Activated CD8-positive, alpha-beta memory T cell treated with anti-CD3 and anti-CD28 coated beads for 48 hours (primary cell): ENCODE measurements at places on chromosomes 12 and 14.

DNA sequence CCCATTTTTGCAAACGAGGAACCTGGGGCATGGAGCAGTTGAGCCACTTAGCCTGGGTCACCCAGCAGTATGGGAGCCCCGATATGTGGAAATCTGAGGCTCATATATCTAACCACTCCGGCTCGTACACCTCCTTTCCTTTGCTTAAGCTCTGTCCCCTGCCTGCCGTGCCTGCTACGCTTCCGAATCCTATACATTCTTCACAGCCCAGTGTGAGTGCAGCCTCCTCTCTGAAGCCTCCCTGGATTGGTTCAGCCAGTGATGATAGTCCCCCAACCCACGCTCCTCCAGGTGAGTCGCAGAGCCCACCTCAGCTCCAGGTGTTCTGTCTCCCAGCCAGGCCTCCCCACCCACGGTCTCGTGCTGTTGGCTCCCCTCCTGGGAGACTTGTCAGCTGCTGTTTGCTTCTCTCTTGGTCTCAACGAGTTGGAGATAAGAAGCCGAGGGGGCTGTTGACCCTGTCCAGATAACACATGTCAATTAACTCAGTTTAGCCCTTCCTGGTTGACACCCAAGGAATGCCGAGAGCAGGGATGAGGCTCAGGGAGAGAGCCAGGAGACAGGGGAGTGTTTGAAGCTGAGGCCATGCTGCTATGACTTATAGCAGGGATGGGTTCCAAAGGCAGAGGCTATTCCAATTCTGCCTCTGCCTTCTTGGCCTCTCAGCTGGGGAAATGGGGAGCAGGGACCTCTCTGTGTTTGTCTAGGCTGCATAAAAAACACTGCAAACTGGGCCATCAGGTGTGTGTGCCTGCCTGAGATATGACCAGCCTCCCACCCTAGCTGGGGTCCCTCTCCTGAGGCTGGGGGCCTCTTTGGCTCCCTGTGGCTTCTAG lies 19.0 kb downstream of the SDSL start:
- no peak for DNase-seq

- no peak for DNase-seq
Measured at GRCh38 chr12:21604245-21605101, at the start of gene GYS2. Gene GYS2, minus strand, starts transcription at chr12:21604847. Its CDS starts 255 bp downstream, at chr12:21604592.

DNA sequence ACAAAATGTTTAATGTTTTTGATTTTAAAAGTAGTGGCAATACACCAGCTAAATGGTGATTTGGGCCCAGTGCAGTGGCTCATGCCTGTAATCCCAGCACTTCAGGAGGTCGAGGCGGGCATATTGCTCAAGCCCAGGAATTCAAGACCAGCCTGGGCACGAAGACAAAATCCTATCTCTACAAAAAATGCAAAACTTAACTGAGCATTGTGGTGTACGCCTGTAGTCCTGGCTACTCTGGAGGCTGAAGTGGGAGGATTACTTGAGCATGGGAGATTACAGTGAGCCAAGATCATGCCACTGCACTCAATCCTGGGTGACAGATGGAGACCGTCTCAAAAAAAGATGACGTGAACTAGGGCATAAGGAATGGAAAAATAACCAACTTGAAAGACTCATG lies 4.7 kb downstream of the RPL36AL start:
- no peak for DNase-seq

- DNase-seq, result no peak
Measured at GRCh38 chr12:115013236-115013981, 329.4 kb upstream of the TBX3 start.

DNA sequence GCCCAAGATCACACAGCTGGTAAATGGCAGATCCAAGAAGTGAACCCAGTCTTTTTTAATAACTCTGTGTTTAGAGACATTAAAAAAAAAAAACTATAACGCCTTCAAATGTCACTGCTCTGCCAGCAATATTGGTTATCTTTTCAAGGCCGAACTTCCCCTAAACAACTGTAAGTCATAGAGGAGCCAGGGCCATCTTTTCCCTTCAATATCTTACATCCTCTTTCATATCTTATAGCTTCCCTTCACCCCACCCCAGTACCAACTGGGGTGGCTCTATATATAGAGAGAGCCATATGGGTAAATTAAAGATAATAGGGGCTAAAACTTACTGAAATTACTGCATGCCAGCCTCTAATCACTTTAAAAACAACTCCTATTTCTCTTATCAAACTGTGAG lies 100.2 kb downstream of the STAB2 start:
- DNase-seq, result no peak

- no peak for DNase-seq
Measured at GRCh38 chr12:92029136-92029535, 116.5 kb downstream of the BTG1 start.

- no peak for DNase-seq
Measured at GRCh38 chr12:58566599-58566998, 353.7 kb downstream of the LRIG3 start.

DNA sequence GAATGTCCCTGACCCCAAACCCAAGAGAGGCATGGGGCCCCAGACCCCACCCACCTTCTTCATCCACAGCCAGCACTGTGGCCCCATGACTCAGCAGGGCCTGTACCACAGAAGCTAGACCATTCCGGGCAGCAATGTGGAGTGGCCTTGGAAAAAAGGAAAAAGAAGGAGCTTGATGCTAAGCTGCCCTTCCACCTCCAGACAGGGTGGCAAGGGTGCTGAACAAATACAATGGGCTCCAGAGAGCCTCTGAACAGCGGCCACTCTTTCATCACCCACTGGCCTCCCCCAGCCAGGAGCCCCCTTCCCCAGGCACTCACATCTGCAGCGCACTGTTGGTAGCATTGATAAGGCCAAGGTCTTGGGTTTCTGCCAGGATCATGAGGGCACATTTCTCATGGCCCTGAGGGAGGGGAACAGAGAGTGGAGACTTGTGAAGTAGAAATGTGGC lies 13.9 kb downstream of the SLC39A5 start:
- DNase-seq, result no peak

DNA sequence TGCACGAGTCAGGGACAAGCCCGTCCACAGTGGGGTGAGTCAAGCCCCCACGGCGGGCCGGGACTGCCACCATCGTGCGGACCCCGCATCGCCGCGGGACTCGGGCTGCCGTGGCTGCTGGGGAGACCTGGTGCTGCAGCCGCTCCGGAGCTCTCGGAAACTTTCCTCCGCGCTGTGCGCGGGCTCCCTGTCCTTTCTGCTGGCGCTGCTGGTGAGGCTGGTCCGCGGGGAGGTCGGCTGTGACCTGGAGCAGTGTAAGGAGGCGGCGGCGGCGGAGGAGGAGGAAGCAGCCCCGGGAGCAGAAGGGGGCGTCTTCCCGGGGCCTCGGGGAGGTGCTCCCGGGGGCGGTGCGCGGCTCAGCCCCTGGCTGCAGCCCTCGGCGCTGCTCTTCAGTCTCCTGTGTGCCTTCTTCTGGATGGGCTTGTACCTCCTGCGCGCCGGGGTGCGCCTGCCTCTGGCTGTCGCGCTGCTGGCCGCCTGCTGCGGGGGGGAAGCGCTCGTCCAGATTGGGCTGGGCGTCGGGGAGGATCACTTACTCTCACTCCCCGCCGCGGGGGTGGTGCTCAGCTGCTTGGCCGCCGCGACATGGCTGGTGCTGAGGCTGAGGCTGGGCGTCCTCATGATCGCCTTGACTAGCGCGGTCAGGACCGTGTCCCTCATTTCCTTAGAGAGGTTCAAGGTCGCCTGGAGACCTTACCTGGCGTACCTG lies 1.1 kb downstream of the PDE3A start:
- no peak for DNase-seq

DNA sequence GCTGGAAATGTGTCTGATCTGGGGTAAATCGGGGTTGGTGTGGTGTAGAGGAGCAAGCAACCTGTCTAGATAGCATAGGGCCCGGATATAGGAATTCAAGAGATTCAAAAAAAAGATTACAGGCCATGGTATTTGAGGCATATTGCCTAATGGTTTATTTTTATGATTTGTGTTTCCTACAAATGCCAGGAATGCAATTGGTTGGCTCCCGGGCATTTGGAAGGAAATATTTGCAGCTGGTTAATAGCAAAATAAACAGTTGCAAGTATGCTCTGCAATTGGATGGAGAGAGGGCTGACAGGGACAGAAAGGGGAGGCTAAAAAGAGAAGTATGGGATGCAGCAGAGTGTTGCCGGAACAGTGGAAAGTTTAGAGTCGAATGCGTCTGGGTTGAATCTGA lies 315.6 kb upstream of the ATP2B1 start:
- no peak for DNase-seq

GRCh38 chr12:100243137-100243536 lies 23.7 kb downstream of the DEPDC4 start:
- DNase-seq, result no peak

DNA sequence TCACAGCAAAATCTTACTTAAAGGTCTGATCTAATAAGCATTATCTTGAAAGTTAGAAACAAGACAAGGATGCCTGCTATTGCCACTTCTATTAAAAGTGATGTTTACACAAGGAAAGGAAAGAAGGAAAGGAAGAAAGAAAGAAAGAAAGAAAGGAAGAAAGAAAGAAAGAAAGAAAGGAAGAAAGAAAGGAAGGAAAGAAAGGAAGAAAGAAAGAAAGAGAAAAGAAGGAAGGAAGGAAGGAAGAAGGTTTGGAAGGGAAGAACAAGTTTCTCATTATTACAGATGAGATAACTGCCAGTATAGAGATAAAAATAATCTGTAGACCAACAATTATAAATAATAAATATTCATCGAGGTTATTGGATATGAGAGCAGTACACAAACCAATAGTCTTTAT lies 35.8 kb upstream of the KCNA1 start:
- no peak for DNase-seq

DNA sequence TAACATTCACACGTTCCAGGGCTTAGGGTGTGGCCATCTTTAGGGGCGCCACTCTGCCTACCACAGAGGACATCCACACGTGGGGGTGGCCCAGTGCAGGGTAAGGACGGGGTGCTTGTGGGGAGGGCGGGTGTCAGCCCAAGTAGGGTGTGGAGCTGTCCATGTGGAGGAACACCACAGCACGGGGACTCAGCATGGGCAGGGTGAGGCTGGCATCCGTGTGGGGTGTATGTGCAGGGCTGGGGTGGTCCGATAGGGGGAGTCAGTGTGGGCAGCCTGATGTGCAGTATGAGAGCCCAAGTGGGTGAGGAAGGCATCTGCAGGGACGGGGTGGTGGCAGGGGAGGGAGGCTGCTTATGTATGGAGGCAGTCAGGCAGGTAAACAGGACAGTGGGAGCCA lies 17.7 kb downstream of the PSMC1 start:
- no peak for DNase-seq

- peak; percentile 35 for DNase-seq
Measured at GRCh38 chr12:24839268-24839791, 109.6 kb downstream of the BCAT1 start.

GRCh38 chr14:56207626-56208292 lies 89.5 kb downstream of the PELI2 start:
- DNase-seq, result no peak

DNA sequence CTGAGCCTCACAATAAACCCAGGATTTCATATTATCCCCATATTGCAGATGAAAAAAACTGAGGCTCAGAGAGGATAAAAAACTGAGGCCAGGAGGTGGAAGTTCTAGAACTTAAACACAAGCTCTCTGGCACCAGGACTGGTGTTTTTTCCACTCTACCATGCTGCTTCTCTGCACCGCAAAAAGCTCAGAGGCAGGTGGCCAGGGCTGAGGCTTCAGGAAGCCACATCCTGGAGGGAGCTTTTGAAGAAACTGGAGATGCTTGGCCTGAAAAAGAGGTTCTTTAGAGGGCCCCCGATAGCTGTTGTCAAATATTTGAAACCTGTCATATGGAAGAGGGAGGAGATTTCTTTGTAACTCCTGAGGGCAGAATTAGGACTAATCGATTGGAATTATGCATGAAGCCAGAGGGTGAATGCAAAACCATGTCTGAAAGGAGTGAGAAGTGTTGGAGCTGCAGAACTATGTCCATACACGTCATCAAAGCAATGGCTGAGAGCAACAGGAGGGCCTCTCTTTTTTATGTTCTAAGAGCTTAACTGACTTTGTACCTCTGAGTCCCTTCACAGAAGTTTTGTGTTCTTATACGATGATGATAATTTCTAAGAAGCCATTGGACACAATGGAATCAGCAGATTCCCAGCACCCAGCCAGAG lies 448.6 kb downstream of the FUT8 start:
- no peak for DNase-seq

DNA sequence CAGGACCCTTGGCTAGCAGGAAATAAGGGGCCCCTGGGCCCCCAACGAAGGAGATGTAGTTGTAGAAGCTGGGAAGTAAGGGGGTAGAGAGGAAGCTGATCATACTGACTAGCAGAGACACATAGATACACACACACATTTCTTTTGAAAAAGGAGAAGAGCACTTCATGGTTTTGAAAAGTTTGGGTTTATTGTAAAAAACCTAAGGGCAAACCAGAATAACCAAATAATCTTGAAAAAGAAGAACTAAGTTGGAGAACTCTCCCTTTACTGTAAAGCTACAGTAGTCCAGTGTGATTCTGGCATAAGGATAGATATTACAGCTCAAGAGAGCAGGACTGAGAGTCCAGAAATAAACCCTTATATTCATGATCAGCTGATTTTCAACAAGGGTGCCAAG lies 5.8 kb upstream of the HCAR3 start:
- DNase-seq, result no peak

GRCh38 chr14:24335461-24336171 lies 745 bp upstream of the ADCY4 start:
- no peak for DNase-seq

DNA sequence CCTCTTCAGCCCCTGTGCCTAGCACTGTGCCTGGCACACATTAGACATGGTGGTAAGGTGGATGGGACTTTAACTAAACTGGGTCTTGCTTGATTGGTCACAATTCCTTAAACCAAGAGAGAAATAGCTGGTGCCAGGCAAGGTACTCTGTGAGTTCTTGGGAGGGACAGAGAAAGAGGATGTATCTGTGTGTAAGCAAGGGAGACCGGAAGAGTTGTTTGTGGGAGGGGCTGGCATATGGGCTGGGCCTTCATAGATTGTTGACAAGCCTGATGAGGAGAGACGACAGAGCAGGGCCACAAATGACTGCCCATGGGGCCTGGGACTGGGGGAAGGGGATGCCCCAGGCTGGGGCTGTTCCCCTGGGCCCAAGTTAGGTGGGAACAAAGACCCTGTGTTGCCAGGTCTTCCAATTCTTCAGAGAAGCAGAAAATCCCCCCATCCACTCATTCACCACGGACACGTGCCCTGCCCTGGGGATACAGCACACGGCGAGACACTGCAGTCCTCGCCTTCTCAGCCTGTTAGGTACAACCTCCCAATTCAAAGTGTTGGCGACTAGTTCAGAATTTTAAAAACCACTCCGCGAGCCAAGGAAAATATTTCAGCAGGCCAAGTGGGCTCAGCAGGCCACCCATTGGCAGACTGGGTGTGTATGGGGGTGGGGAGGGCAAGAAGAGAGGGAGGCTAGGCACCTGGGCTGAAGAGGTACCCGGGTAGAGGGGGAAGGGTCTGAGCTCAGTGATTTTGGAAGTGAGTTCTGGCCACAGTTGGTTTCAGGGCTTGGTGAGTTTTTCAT lies 11.4 kb upstream of the CYP46A1 start:
- DNase-seq, result no peak

GRCh38 chr12:132918680-132919079 lies 31.3 kb upstream of the CHFR start:
- no peak for DNase-seq

- DNase-seq, result no peak
Measured at GRCh38 chr14:76996563-76997146, 31.9 kb downstream of the IRF2BPL start.
